ENCODE measurements at places on chromosomes 7 and 10. TPM values are rescaled to one million over a fixed set of nuclear protein-coding genes. Genes with fewer than 3 reads are reported as not detected.

The CRPPA gene
- 3.9 TPM for total RNA-seq

The AKR1C8 gene
- not detected for total RNA-seq

The OPN1SW gene
- total RNA-seq, result not detected

The FAM25C gene
- total RNA-seq, result not detected

The EGFR gene
- 22.0 TPM for total RNA-seq

The CUBN gene
- total RNA-seq, result 2.7 TPM

The ATP5F1C gene
- 231 TPM for total RNA-seq

The SEMA4G gene
- 5.9 TPM for total RNA-seq

The GSAP gene
- total RNA-seq, result 4.1 TPM

The MYL10 gene
- 0.73 TPM for total RNA-seq

The PRF1 gene
- 0.14 TPM for total RNA-seq

The SPDYE3 gene
- total RNA-seq, result not detected

The GPR158 gene
- 0.12 TPM for total RNA-seq

The OR2A42 gene
- total RNA-seq, result not detected

The HTR5A gene
- not detected for total RNA-seq

The ARHGAP19 gene
- total RNA-seq, result 9.2 TPM

The PURB gene
- total RNA-seq, result 23.6 TPM

The HPSE2 gene
- total RNA-seq, result not detected

The HTRA1 gene
- 34.9 TPM for total RNA-seq

The ASB10 gene
- total RNA-seq, result not detected

The MRLN gene
- total RNA-seq, result not detected

The ZNF467 gene
- total RNA-seq, result 16.5 TPM

The NPFFR1 gene
- total RNA-seq, result not detected

The EN2 gene
- not detected for total RNA-seq

The GIMAP4 gene
- total RNA-seq, result not detected

The ADRB1 gene
- total RNA-seq, result 0.62 TPM

The CDHR3 gene
- total RNA-seq, result 3.1 TPM

The ZC3HAV1L gene
- total RNA-seq, result 11.9 TPM

The AP1S1 gene
- 172 TPM for total RNA-seq

The RABGEF1 gene
- total RNA-seq, result 31.4 TPM

The ADAM22 gene
- total RNA-seq, result 1.5 TPM

The MMD2 gene
- total RNA-seq, result not detected

The FAM180A gene
- total RNA-seq, result not detected

The GATA3 gene
- 17.6 TPM for total RNA-seq

The ALDH18A1 gene
- 121 TPM for total RNA-seq

The DGKI gene
- total RNA-seq, result 6.3 TPM

The PDE1C gene
- 14.9 TPM for total RNA-seq

The COL17A1 gene
- total RNA-seq, result 2.6 TPM

The DGKB gene
- total RNA-seq, result 0.24 TPM

The EFCAB10 gene
- 0.38 TPM for total RNA-seq

The SFMBT2 gene
- total RNA-seq, result 3.9 TPM

The FKBP6 gene
- total RNA-seq, result not detected

The SKIDA1 gene
- total RNA-seq, result 7.8 TPM

The SFTPA2 gene
- total RNA-seq, result not detected

The GLI3 gene
- total RNA-seq, result 22.1 TPM

The CCL24 gene
- not detected for total RNA-seq

The AQP1 gene
- 10.0 TPM for total RNA-seq

The SEPHS1 gene
- 57.0 TPM for total RNA-seq
